Keratinocyte (primary cell): ENCODE measurements at places on chromosomes 5 and 9. TPM values are rescaled to one million over a fixed set of nuclear protein-coding genes. Genes with fewer than 3 reads are reported as not detected.
A peak's percentile ranks its signal among the peaks of the same experiment; 100 is the strongest.

- H3K4me3 ChIP-seq, result no peak overlapping the region
- H3K27me3 ChIP-seq, result no peaks in the 10 kb centered on the region
- H3K27ac ChIP-seq, result no peak overlapping the region
- H3K36me3 ChIP-seq, result no peaks in the 10 kb centered on the region
Observed at GRCh38 chr5:72474516-72474915, 32.7 kb downstream of the ZNF366 start.

DNA sequence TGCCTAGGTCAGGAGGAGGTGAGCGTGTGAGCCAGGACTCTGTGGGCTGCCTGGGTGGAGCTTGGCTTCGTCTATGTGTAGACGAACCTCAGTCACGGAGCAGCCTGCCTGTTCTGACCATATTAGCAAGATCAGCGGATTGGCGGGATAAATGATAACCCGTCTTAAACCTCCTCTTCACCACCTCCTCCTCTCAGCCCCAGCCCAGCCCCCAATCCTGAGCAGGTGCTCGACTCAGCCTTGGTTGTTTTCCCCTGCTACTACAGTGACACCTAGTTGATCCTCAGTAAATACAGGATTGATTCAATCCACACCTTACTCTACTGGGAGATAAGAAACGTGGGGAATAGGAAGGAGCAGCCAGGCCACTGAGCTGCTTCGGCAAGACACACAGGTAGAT, 286.1 kb downstream of the IRX2 start:
- no peak for DNase-seq
- no peaks in the 10 kb centered on the region for H3K36me3 ChIP-seq
- H3K4me1 ChIP-seq, result no peaks in the 10 kb centered on the region
- no peaks in the 10 kb centered on the region for H3K27me3 ChIP-seq
- no peak overlapping the region for H3K27ac ChIP-seq
- H3K4me3 ChIP-seq, result no peak overlapping the region

DNA sequence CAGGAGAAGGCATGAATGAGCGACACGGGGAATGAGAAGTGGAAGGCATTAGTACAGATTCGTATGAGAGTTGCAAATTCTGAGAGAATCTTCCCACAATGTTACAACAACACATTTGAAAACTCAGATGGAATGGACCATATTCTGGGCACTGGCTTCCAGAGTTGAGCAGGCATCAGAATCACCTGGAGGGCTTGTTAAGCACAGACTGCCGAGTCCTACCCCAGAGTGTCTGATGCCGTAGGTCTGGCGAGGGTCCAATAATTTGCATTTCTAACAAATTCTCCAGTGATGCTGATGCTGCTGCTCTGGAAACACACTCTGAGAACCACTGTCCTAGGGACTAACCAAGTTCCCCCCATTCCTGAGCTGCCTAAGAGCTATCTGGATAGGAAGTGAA, 2.9 kb upstream of the TLX3 start:
- H3K27me3 ChIP-seq, result peaks cover 70% of the 10 kb centered on the region
- H3K27ac ChIP-seq, result no peak overlapping the region
- no peaks in the 10 kb centered on the region for H3K4me1 ChIP-seq
- H3K36me3 ChIP-seq, result no peaks in the 10 kb centered on the region
- H3K4me3 ChIP-seq, result no peak overlapping the region

- no peaks in the 10 kb centered on the region for H3K27me3 ChIP-seq
- H3K4me1 ChIP-seq, result no peaks in the 10 kb centered on the region
- no peaks in the 10 kb centered on the region for H3K36me3 ChIP-seq
- H3K4me3 ChIP-seq, result no peak overlapping the region
- no peak overlapping the region for H3K27ac ChIP-seq
Observed at GRCh38 chr9:14652729-14653377, 40.4 kb downstream of the ZDHHC21 start.

- peaks cover 24% of the 10 kb centered on the region for H3K4me1 ChIP-seq
- H3K4me3 ChIP-seq, result no peak overlapping the region
- no peak overlapping the region for H3K27ac ChIP-seq
- H3K36me3 ChIP-seq, result peaks cover 2% of the 10 kb centered on the region
- H3K27me3 ChIP-seq, result no peaks in the 10 kb centered on the region
Observed at GRCh38 chr9:134341306-134341705, 15.1 kb downstream of the RXRA start.

DNA sequence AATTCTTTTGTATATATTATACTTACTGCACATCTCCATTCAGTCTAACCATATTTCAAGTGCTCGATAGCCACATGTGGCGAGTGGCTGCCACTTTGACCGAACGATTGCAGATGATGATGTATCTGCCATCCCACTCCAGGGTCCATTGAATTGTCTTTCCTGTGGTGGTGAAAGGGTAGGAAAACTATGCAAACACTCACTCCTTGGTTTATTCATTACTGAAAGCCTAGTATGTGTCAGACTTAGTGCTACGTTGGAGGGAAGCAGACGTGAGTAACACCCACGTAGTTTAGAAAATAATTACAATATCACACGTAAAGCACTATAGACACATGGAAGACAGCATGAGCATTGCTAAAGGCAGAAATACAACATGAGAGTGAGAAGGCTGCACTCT, 353.7 kb downstream of the CSNK1G3 start:
- H3K27me3 ChIP-seq, result no peaks in the 10 kb centered on the region
- DNase-seq, result no peak
- no peak overlapping the region for H3K27ac ChIP-seq
- H3K4me1 ChIP-seq, result no peaks in the 10 kb centered on the region
- H3K36me3 ChIP-seq, result no peaks in the 10 kb centered on the region

- H3K4me3 ChIP-seq, result no peak overlapping the region
- no peak overlapping the region for H3K27ac ChIP-seq
- peaks cover 16% of the 10 kb centered on the region for H3K4me1 ChIP-seq
- DNase-seq, result no peak
Observed at GRCh38 chr5:167710444-167711073, 580.9 kb upstream of the WWC1 start.

DNA sequence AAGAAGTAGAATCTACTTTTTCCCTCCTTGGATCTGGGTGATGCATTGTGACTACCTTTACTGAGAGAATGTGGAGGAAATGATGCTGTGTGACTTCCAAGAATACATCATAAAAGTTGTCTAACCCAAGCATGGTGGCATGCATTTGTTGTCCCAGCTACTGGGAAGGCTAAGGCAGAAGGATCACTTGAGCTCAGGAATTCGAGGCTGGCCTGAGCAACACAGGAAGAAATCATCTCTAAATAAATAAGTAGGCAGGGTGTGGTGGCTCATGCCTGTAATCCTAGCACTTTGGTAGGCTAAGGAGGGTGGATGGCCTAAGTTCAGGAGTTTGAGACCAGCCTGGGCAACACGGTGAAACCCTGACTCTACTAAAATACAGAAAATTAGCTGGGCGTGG, 143.2 kb upstream of the VLDLR start:
- H3K4me1 ChIP-seq, result no peaks in the 10 kb centered on the region
- DNase-seq, result no peak
- no peaks in the 10 kb centered on the region for H3K27me3 ChIP-seq
- H3K4me3 ChIP-seq, result no peak overlapping the region
- no peaks in the 10 kb centered on the region for H3K36me3 ChIP-seq
- no peak overlapping the region for H3K27ac ChIP-seq

GRCh38 chr9:37146410-37146809, 26.0 kb downstream of the ZCCHC7 start:
- H3K36me3 ChIP-seq, result peaks cover 6% of the 10 kb centered on the region
- no peaks in the 10 kb centered on the region for H3K27me3 ChIP-seq
- H3K27ac ChIP-seq, result no peak overlapping the region

DNA sequence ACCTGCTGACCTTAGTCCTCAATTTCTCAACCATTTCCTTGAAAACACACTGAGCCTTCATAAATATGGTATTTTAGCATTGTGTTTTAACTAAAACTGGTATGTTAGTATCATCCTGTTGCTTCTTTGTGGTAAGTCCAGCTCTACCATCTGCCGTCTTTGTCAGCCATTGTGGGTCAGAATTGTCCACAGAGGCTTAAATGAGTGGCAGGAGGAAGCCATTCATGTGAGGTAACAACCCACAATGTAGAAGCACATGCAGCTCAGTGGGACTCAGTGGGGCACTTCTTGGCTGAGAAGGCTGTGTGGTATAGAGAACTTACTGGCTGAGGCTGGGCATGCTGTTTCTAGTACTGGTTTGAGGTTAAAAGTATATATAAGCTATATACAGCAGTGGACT, 149.2 kb upstream of the NR3C1 start:
- DNase-seq, result no peak
- H3K36me3 ChIP-seq, result no peaks in the 10 kb centered on the region
- no peak overlapping the region for H3K4me3 ChIP-seq
- no peaks in the 10 kb centered on the region for H3K27me3 ChIP-seq

DNA sequence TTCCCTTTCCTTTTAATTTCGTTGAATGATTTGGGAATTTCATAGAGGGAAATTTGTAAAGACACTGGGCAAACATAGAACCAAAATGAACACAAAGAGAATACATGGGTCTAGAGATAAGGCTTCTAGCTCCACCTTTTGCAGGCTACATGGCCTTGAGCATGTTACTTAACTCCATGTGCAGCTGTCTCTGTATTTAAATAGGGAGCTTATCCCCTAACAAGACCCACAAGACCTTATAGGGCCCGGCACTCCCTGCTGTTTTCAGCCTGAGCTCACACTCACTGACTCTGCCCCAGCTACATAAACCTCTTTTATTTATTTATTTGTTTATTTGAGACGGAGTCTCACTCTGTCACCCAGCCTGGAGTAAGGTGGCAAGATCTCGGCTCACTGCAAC, 30.6 kb upstream of the TLE1 start:
- H3K27me3 ChIP-seq, result no peaks in the 10 kb centered on the region
- no peak overlapping the region for H3K4me3 ChIP-seq
- no peaks in the 10 kb centered on the region for H3K4me1 ChIP-seq
- H3K27ac ChIP-seq, result no peak overlapping the region
- no peaks in the 10 kb centered on the region for H3K36me3 ChIP-seq

- H3K27ac ChIP-seq, result peak overlapping the region; percentile 67
- peak overlapping the region; percentile 12 for H3K4me3 ChIP-seq
- peaks cover 41% of the 10 kb centered on the region for H3K4me1 ChIP-seq
- no peaks in the 10 kb centered on the region for H3K36me3 ChIP-seq
Observed at GRCh38 chr5:142686210-142686734, 382 bp upstream of the FGF1 start.

Gene PCDHGA8
- 0.08 to 0.09 TPM (median 0.09 TPM) in 3 replicates for polyA plus RNA-seq

Gene FIBCD1
- polyA plus RNA-seq, result 0.79 to 1.3 TPM (median 0.94 TPM) in 3 replicates

Gene RALGPS1
- polyA plus RNA-seq, result 0.56 to 1.1 TPM (median 0.97 TPM) in 3 replicates

Gene DMGDH
- 0.13 to 0.20 TPM in 2 of 3 replicates, not detected in the other for polyA plus RNA-seq

Gene PRUNE2
- 0.22 to 0.41 TPM (median 0.26 TPM) in 3 replicates for polyA plus RNA-seq
